ENCODE measurements at places on chromosomes 2 and 18. TPM values are rescaled to one million over a fixed set of nuclear protein-coding genes. Genes with fewer than 3 reads are reported as not detected.

The COL4A4 gene
- not detected for total RNA-seq

The ZAP70 gene
- 166 TPM for total RNA-seq

The ALPI gene
- not detected for total RNA-seq

The CERKL gene
- not detected for total RNA-seq

Data from activated CD4-positive, alpha-beta memory T cell treated with anti-CD3 and anti-CD28 coated beads for 36 hours (primary cell).